Forelimb muscle (tissue), 1 donor: ENCODE measurements at places on chromosomes 7 and 10. TPM values are rescaled to one million over a fixed set of nuclear protein-coding genes. Genes with fewer than 3 reads are reported as not detected.

CALHM2 gene
- 14.4 TPM for polyA plus RNA-seq

TLL2 gene
- 2.1 TPM for polyA plus RNA-seq

IFIT1B gene
- polyA plus RNA-seq = 0.53 TPM

TMEM236 gene
- polyA plus RNA-seq = 0.46 TPM

ZP3 gene
- polyA plus RNA-seq = 12.1 TPM

NANOS1 gene
- 6.7 TPM for polyA plus RNA-seq

GNG11 gene
- polyA plus RNA-seq = 21.8 TPM

TMEM225B gene
- polyA plus RNA-seq = 0.77 TPM

CYP26C1 gene
- not detected for polyA plus RNA-seq

GALNT17 gene
- 35.4 TPM for polyA plus RNA-seq

KCNK18 gene
- not detected for polyA plus RNA-seq

ITIH5 gene
- 47.8 TPM for polyA plus RNA-seq

OLAH gene
- 0.08 TPM for polyA plus RNA-seq

HMX3 gene
- polyA plus RNA-seq = not detected

TPST1 gene
- 12.0 TPM for polyA plus RNA-seq

PTF1A gene
- not detected for polyA plus RNA-seq

WDFY4 gene
- 3.7 TPM for polyA plus RNA-seq

CYP3A5 gene
- 0.71 TPM for polyA plus RNA-seq

GDF2 gene
- polyA plus RNA-seq = not detected

GRM3 gene
- not detected for polyA plus RNA-seq

PNLIPRP2 gene
- polyA plus RNA-seq = 0.25 TPM

RBP3 gene
- polyA plus RNA-seq = 0.09 TPM

MET gene
- polyA plus RNA-seq = 13.5 TPM

ITGB8 gene
- polyA plus RNA-seq = 3.9 TPM

CCDC3 gene
- 14.6 TPM for polyA plus RNA-seq

LBX1 gene
- 9.6 TPM for polyA plus RNA-seq

LRRC18 gene
- polyA plus RNA-seq = 0.09 TPM

HOXA2 gene
- polyA plus RNA-seq = 3.1 TPM

TACC2 gene
- polyA plus RNA-seq = 122 TPM

NRG3 gene
- 0.06 TPM for polyA plus RNA-seq

ADCYAP1R1 gene
- 6.7 TPM for polyA plus RNA-seq

ZCWPW1 gene
- polyA plus RNA-seq = 5.9 TPM

FAM20C gene
- 32.0 TPM for polyA plus RNA-seq

CPA5 gene
- 2.0 TPM for polyA plus RNA-seq
